ENCODE measurements at places on chromosomes 7 and 10.
A peak's percentile ranks its signal among the peaks of the same experiment; 100 is the strongest.

DNA sequence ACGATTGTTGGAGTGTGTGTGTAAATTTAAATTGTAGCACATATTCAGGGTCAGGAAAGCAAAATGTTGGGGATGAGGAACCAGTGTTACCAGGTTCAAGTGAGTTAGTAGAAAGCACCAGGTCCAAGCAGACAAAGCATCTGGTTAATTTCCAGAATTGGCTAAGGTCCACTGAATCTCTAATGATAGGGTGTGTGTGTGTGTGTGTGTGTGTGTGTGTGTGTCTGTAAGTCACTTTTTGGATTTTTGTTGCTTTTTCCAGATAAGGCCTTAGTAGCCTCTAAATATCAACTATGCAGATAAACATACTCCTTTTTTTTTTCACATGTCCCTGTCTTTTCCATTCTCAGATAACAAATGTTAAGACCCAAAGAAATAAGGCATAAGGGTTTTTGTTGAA lies 36.6 kb upstream of the FMC1 start:
- no peak for DNase-seq

- no peak for DNase-seq
These were observed 14.1 kb downstream of the SSMEM1 start for GRCh38 chr7:130221746-130222145.

GRCh38 chr10:79123547-79123963 lies 54.8 kb downstream of the ZMIZ1 start:
- no peak for DNase-seq

DNA sequence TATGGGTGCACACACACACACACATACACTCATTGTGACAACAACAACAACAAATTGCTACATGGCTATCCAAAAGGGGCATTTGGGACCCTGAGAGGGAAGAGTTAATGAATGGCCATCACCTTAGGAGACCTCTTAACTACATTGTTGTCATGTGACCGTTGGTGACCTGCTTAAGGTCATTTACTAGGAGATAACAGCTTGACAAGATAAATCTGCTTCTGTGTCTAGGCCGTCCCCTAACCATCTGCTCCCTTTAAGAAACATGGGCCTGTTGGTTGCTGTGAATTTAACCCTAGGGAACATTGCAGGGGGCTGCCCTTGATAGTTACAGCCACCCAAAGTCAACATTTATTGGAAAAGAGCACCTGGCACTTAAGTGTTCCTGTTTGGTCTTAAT lies 29.7 kb downstream of the C1QL3 start:
- DNase-seq = no peak

DNA sequence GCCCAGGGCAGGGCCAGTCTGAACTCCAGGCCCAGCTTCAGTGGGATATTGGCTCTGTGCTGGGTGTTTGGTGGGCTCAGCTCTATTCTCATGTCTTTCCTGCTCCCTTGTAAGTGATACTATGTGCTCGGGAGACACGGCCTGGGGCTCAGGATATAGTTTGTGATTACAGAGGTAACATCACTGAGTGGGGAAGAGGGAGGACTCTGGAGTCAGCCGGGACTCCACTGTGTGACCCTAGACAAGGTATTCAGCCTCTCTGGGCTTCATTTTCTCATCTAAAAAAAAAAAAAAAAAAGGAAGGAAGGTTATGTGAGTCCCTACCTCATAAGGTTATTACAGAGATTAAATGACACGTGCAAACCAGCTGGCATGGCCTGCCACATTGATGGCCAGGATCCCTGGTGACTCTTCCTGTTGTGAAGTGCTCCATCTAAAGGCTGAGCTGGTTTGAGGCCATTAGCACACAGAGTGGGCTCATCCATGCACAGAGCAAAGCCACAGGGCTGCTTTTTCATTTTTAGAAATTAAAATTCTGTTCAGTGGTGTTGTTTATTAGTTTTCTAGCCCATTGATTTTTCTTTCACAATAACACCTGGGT lies 15.7 kb downstream of the SLC13A4 start:
- DNase-seq = no peak

- peak; percentile 65 for DNase-seq
These were observed 85.9 kb downstream of the UBE3C start for GRCh38 chr7:157224627-157225026.

GRCh38 chr10:91311601-91312381 lies 91.3 kb downstream of the PCGF5 start:
- DNase-seq = no peak

DNA sequence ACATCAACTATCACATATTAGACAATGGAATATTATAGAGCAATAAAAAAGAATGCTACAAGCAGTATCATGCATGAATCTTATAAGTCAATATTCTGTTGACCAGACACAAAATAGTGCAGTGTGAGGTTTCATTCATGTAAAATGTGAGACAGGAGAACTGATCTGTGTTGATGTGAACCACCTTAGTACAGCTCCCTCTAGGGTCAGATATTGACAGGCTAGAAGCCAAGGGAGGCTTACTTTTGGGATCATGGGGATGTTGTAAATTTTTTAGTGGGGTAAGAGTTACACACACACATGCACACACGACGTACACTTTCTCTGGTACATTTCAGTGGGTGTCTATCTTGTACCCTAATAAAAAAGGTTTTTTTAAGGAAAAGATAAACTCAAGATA lies 231.6 kb upstream of the FOXK1 start:
- no peak for DNase-seq

GRCh38 chr10:73785721-73786511 lies 510 bp downstream of the ZSWIM8 start:
- peak; percentile 61 for DNase-seq

DNA sequence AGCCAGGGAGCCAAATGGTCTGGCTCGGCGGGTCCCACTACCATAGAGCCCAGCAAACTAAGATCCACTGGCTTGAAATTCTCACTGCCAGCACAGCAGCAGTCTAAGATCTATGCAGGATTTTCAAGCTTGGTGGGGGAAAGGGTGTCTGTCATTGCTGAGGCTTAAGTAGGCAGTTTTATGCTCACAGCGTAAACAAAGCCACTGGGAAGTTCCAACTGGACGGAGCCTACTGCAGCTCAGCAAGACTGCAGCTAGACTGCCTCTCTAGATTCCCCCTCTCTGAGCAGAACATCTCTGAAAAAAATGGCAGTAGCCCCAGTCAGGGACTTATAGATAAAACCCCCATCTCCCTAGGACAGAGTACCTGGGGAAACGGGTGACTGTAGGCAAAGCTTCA lies 277.6 kb upstream of the PHF14 start:
- no peak for DNase-seq

- no peak for DNase-seq
These were observed 314.9 kb downstream of the LRMDA start for GRCh38 chr10:75746356-75746755.

DNA sequence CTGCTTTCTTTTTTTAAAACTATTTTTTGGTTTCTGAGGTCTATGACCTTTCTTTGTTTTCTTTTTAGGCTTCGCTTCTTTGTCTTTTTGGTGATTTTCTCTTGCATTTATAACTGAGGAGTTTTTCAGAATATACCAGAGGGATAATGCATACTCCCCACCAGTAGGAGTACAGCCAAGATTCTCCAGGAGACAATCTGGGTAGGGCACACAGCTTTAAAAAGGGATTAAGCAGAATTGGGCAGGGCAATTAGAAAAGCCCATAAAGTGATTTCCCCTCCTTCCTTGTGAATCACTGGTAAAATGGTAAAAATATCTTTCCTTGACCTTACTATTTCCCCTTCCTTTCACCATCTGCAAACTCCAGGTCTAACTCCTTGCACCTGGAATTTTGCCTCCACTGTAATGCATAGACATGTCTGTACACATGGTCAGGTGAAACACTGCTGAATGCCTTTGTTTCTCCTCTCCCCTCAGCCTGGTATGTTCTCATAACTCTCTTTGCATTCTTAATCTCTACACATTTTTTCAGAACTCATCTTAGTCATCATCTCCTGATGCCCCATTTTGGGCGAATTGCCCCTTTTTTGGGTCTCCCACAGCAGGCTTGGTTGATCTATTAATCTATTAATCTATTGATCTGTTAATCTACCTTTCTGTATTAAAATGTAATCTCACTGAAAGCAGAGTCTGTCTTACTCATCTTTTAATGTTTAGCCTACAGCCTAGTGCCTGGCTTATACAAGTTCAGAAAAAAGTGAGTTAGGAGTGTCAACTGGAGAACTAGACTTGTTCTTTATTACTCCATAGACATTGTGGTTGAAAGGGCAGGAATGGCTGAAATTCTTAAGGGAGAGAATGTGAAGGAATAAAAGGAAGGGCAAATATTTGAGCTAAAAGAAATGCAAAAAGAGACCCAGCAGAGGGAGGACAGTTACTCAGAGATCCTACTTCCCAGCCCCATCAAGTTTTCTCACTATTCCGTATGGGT lies 64.6 kb downstream of the MDFIC start:
- no peak for DNase-seq

GRCh38 chr10:12165999-12166775 lies 29.5 kb downstream of the NUDT5 start:
- no peak for DNase-seq

GRCh38 chr7:66267249-66267648 lies 62.1 kb downstream of the TPST1 start:
- DNase-seq = no peak

DNA sequence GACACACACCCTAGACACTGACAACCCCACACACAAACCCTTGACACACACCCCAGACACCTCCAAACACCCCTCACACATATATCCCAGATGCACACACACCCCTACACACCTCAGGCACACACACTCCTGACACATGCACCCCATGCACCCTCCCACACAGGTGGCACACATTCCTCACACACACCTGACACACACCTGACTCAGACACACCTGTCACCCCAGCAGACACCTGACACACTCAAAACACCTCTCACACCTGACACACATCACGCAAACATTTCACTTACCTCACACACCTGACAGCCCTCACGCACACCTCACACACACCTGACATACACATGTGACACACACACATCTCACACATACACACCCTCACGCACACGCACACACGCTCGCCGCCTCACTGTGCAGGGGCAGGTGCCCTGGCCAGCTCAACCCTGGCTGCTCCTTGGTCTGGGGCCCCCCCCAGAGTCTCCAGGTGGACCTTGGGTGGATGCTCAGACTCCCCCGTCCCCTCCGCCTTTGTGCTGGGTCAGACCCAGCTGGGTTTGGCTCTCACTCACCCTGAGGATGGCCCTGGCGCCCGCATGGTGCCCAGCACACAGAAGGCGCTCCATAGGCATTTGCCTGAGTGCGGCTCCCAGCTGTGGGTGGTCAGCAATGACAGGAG lies 3.1 kb upstream of the CALY start:
- DNase-seq = no peak

- no peak for DNase-seq
These were observed 85.9 kb downstream of the CDK6 start for GRCh38 chr7:92750447-92750839.

DNA sequence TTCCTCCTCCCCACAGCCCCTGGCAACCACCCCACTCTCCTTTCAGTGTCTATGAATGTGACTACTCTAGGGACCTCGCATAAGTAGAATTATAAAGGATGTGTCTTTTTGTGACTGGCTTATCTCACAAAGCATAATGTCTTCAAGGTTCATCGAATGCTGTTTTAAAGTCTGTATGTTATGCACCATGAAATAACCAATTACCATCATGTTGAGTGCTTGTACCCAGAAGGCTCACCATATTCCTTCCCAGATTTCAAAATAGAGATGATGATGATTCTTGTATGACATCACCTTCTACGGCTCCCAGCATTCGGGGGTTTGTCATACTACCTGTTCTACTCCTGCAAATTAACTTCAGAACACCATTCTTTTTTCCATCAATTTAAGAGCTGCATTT lies 11.9 kb downstream of the PKD1L1 start:
- DNase-seq = no peak

GRCh38 chr10:9825491-9826018 lies 1192.1 kb upstream of the CELF2 start:
- peak; percentile 95 for DNase-seq

GRCh38 chr7:24702755-24703154 lies 54.5 kb downstream of the GSDME start:
- no peak for DNase-seq

DNA sequence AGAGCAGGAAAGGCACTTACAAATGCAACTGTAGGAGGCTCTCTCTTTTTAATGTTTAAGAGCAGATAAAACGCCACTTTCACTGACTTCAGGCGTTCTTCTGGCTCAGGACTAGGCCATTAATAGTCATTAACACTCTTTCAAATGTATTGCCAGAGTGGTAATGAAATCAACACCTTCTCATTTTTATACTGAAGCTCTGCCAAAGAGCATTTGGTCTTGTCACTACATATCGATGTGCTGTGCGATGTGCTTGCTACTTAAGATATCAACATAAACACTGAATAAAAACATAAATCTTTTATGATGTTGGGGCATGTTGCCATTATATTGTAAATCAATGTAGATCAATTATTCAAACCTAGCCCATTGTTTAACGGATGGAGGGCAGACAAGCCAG lies 634.7 kb downstream of the ARL4A start:
- DNase-seq = no peak

DNA sequence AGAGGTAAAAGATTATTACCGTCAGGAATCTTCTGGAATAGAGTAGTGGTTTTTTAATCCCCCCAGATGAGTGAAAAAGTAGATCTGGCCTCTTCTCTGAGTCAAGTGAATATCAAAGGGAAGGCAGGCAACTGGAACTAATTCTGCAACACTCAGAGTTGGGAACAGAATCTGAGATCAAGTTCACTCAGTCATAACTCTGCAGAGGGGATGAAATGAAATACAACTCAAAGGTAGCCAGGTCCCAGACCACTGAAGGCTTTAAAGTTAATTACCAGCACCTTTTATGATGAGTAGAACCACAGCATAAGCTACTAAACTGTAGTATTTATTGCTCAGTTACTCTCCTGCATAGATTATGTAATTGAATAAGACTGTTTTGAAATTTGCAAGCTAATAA lies 455.6 kb upstream of the AKR1E2 start:
- DNase-seq = no peak

GRCh38 chr10:99673492-99673891 lies 14.2 kb downstream of the ENTPD7 start:
- DNase-seq = no peak

GRCh38 chr7:64625114-64626082 lies 40.5 kb upstream of the ZNF107 start:
- peak; percentile 58 for DNase-seq
